ENCODE measurements at places on chromosomes 4 and X.
A peak's percentile ranks its signal among the peaks of the same experiment; 100 is the strongest.

- no peak for DNase-seq
These were observed 705 bp upstream of the CRMP1 start for GRCh38 chr4:5893591-5893990.

- peak; percentile 60 for DNase-seq
These were observed 187.3 kb upstream of the CXCL13 start for GRCh38 chr4:77418333-77418732.

GRCh38 chr4:109967798-109968520 lies 55.3 kb downstream of the EGF start:
- no peak for DNase-seq

- DNase-seq = no peak
These were observed 26.0 kb downstream of the LRP2BP start for GRCh38 chr4:185369731-185370130.

DNA sequence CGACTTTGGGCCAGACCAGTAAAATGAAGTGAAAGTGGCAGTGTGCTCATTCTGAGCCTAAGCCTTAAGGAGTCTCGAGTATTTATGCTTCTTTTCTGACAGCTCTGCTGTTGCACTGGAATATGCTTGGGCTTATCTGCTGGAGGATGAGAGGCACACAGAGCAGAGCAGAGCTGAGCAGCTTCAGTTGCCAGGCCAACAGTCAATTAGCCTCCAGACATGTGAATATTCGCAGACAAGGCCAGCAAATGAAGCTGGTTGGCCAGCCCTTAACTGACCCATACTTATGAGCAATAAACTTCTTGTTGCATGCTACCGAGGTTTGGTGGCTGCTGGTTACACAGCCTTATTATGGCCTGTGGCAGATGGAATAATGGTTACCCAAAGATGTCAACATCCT lies 203.0 kb upstream of the GEMIN8 start:
- DNase-seq = no peak

DNA sequence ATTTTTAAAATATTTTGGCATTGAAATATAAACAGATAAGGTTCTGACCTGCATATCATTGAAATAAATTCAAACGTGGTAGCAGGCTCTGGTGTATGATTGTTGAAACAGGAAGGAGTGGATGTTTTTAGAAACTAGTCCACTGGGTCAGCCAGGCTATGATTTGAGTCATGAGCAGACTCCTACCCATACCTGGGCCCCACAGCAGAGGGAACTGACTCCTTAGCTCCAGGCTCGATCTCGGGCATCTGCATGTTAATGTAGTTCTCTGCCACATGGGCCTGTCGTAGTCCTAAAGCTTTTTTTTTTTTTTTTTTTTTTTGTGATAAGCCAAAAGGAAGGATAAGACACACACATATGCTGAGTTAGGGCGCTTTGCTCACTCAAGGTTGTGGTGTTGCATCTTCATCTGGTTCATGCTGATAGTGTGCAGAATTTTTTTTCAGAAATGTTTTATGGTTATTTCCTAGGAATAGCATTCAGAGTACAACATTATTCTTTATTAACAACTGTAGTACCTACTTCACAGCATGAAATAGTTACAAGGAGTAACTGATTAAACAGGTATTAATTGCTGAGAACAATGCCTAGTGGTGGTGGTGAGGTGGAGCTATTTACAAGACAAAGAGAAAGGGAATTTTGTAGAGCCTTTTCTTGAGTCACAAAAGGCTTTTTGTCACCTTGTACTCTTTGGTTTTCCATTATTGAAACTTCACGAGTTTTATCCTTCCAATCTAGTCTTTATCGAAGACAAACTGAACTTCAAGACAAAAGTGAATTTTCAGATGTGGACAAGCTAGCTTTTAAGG lies 27.3 kb downstream of the OFD1 start:
- no peak for DNase-seq

DNA sequence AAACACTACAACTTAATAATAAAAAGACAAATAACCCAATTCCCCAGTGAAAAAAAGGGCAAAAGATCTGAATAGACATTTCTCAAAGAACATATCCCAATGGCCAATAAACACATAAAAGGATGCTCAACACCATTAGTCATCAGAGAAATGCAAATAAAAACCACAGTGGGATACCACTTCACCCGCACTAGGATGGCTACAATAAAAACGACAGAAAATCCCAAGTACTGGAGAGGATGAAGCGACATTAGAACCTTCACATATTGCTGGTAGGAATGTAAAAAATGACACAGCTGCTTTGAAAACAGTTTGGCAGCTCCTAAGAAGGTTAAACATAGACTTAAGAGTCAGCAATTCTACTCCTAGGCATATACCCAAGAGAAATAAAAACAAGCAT lies 140.6 kb upstream of the ARX start:
- DNase-seq = no peak

DNA sequence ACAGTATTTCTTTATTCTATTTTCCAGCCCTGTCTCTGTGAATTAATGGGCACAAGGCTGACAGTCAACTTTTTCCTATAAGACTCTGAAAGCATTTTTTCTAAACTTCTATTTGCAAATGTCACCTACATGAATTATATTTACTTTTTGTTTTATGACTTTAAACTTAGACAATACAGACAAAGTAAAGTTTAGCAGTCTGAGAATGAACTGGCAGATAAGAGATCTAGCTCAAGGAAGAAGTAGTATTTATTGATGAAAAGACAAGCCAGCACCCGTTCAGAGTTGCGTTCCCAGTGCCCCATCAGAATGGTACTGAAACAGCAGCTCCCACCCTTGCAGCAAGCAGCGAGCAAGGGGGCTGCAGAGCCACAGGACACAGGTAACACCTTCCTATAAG lies 148.5 kb downstream of the FAM13A start:
- no peak for DNase-seq

DNA sequence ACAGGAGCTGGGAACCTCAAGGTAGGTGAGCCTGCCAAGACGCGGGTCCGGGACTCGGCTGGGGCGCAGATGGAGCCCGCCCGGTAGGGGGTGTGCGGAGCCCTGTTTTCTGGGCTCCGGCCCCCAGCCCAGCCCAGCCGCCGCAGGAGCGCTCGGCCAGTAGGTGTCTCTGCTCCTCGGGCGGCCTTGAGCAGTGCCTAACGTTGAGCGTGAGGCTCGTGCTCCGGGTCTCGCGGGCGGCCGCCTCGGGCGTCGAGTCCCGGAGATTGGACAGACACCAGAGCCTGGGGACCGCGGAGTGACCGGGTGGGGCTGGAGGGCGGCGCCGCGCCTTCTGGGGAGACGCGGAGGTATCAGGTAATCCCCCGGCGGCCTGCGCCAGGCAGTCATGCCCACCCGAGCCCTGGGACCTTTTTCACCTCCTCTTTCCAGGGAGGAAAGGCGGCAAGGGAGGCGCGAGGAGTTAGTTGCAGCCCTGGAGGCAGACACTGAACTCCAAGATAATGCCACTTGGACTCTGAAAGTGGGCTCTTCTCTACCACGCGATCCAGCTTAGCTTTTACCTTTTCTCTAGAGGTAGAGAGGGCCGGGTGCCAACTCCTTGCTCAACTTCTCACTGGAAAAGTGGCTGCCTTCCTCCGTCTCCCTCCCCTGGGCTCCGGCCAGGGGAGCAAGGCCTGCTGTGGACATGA lies 14.5 kb upstream of the FGG start:
- no peak for DNase-seq

- DNase-seq = no peak
These were observed 389.2 kb upstream of the F9 start for GRCh38 chrX:139141370-139141769.

GRCh38 chr4:13970349-13970748 lies 342.8 kb upstream of the BOD1L1 start:
- no peak for DNase-seq

DNA sequence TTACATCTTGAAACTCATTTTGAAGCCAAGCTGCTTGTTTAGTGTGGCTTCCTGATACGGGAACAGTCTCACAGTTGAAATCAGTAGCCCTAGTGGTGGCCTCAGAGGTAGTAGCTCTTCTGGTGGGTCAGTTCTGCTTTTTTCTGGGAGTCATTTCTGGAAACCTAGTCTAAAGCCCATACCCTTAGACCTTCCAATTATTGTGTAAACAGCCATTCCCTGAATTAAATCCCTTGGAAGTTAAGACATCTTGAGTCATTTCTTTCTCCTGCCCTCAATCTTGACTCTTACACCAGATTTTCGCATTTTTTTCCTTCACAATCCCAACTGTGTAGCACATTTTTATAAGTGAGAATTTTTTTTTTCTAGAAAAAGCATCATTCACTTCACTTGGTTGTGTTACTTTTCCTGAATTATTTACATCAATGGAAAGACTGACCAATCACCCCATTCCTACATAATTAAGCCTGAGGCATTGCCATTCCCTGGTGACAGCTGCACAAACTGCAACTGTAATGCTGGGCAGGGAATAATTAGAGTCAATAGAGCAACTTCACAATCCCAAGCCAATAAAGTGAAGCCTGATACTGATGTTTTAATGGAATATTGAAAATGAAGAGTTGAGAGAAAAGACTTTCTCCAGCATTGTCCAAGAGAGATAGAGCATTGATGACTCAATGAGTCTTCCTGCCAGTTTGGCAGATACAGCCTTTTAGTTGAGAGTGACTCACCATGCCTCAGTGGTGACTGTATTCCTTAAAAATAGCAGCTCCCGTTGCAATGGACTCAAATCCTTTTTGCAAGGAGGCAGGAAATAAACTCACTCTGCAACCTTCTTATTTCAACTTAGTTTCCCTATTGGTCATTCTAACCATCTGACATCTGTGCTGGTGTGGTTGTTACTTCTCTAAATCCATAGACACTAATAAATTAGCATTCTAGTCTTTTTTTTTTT lies 13.0 kb upstream of the SEPSECS start:
- DNase-seq = peak; percentile 86

DNA sequence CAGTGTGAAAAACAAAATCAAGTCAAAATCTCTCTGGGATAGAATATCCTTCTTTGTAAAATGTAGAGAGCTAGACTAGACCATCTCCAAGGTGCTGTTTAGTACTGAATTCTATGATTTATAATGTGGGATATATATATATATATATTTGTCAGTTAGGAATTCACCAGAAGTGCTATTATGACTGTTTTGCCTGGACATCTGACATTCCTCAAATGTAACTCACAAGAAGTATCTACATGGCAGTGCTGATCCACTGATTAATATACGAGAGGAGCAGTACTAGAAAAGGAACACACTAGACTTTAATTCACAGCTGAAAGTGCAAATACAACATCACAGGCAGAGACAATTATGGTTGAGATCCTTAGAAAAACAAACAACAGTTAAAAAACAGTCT lies 208.9 kb downstream of the GBA3 start:
- no peak for DNase-seq

- no peak for DNase-seq
These were observed 5.6 kb downstream of the GAK start for GRCh38 chr4:926538-926937.

DNA sequence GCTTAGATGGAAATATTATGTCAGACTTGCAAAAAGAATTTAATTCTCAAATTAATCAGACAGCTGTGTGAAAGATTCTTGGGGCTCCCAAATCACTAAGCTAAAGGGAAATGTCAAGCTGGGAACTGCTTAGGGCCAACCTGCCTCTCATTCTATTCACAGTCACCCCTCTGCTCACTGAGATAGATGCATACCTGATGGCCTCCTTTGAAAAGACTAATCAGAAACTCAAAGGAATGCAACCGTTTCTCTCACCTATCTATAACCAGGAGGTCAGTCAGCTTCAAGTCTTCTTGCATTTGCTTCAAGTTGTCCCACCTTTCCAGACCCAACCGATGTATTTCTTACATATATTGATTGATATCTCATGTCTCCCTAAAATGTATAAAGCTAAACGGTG lies 882.7 kb downstream of the CENPC start:
- DNase-seq = no peak

- DNase-seq = no peak
These were observed 166.5 kb downstream of the PRR32 start for GRCh38 chrX:126985981-126986380.

GRCh38 chrX:10163031-10163430 lies 6.3 kb downstream of the CLCN4 start:
- DNase-seq = no peak

DNA sequence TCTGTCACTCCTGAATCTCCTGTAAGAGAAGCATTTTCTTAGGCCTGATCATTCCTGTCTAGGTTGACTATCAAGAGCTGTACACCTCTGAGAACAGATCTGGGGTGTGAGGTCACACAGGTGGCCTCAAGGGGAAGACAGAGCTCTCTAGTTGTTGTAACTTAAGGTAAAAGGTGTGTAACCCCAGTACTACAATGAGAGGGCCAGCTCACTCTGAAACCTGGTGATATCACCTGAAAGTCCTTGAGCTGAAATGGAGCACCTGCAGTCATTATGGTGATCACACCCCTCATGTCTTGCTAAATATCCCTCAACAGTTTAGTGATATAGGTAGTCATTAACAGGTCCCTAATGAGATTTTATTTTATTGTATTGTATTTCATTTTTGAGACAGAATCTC lies 8.8 kb upstream of the FAM9C start:
- no peak for DNase-seq

DNA sequence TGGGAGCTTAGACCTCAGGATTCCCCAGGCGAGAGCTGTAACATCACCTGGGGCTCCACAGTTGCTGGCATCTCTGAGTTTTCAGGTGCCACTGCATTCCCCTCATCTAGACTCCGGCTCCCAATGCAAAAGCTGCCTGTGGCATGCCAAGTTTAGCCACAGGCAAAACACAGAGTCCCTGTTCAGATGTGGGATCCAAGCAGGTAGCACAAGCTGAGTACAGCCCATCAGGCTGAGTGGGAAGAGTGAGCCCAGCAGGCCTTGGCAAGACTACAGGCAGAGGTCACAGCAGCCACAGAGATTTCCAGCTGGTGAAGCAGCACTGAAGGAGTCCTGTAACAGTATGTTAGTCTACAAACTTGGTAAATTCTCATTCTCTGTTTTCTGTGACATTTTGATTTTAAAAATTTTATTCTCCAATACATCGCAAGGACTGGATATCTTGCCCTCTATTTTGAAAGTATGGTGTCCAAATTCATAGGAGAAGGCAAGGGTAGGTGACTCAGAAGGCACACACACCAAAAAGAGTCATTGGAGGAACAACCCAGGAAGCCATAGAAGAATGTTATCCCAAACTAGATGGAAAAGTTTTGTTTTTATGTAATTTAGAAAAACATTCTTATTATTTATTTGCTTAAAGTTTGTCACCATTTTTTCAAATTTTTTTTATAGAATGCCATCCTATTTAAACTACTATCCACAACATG lies 13.6 kb upstream of the CXCL2 start:
- no peak for DNase-seq

- DNase-seq = no peak
These were observed 309.9 kb downstream of the DHX15 start for GRCh38 chr4:24274381-24274941.

GRCh38 chr4:138650929-138651448 lies 364.6 kb upstream of the NOCT start:
- no peak for DNase-seq

DNA sequence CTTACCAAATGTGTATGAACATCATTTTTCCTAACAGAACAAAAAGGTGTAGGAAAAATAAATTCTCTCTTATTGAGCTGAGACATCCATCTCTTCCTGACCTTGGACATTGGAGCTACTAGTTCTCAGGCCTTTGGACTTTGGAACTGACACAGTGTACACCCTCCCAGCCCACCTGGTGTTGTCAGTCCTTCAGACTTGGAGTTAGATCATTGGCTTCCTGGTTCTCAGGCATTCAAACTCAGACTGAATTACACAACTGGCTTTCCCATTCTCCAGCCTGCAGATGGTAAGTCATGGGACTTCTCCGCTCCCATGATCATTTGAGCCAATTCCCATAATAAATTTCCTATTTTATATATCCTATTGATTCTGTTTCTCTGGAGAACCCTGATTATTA lies 84.8 kb upstream of the EDNRA start:
- no peak for DNase-seq

GRCh38 chr4:141133999-141134995 lies 1.0 kb upstream of the RNF150 start:
- peak; percentile 33 for DNase-seq

GRCh38 chrX:135977611-135978010 lies 3.8 kb upstream of the MMGT1 start:
- no peak for DNase-seq

Measured in COLO829 (cell line).